Mesothelial cell of epicardium (in vitro differentiated cells): ENCODE measurements at places on chromosomes 4 and X. TPM values are rescaled to one million over a fixed set of nuclear protein-coding genes. Genes with fewer than 3 reads are reported as not detected.

DNA sequence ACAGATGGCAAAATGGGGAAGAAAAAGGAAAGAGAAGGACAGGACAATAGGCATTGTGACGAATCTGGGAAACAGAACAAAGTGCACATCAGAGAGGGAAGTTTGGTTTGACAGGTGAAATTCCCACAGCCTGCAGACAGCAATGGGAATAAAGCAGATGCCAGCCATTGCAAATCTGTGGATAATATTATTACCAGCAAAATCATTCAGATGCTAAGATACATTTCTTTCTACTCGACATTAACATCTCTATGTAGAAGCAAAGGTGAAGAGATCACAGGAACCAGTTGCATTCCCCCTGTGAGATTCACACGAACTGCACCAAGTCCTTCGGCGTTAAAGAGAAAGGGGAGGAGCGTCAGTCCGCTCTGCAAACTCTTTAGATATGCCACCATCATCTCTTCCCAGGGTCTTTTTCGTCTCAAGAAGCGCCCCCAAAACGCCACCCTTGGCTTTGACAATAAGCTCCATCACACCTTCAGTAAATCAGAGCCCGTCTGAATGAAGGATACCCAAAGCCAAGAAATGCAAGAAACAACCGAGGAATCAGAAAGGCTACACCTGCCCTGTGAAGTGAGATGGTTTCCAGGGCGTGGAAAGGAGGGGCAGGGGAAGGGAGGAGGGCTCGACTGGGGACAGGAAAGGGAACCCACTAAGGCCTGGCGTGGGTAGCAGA is 1.9 kb downstream of the NEUROG2 start:
- no peak for DNase-seq
- peak overlapping the region; percentile 76 for H3K4me3 ChIP-seq
- H3K4me1 ChIP-seq = peaks cover 42% of the 10 kb centered on the region

- H3K4me3 ChIP-seq = no peak overlapping the region
- H3K27ac ChIP-seq = no peak overlapping the region
- no peaks in the 10 kb centered on the region for H3K36me3 ChIP-seq
- no peaks in the 10 kb centered on the region for H3K27me3 ChIP-seq
Observed at GRCh38 chrX:110108381-110108821, 105.5 kb downstream of the TMEM164 start.

GRCh38 chrX:140432346-140433175 is 72.3 kb downstream of the SOX3 start:
- no peaks in the 10 kb centered on the region for H3K4me1 ChIP-seq
- H3K27ac ChIP-seq = no peak overlapping the region
- H3K36me3 ChIP-seq = no peaks in the 10 kb centered on the region
- H3K27me3 ChIP-seq = peaks cover 36% of the 10 kb centered on the region
- H3K4me3 ChIP-seq = no peak overlapping the region
- DNase-seq = no peak

DNA sequence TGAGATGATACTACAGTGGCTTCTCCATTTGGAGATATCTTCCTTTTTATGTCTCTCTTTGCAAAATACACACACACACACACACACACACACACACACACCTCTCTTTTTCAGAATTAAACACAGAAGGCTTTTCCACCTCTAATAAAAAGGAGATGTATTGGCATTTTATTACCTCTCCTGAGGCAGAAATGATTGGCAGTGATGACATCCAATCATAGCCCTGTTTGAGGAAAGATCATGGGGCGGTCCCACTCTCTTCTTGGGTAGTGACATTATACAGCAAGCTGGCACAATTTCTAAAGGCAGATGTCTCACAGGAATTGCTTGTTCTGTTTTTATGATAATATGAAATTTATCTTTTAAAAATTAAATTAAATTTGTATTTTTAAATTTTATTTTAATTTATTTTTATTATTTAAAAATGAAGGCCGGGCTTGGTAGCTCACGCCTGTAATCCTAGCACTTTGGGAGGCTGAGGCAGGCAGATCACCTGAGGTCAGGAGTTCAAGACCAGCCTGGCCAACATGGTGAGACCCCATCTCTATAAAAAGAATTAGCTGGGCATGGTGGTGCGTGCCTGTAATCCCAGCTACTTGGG is 15.6 kb downstream of the CHRNA9 start:
- no peak overlapping the region for H3K4me3 ChIP-seq
- no peaks in the 10 kb centered on the region for H3K27me3 ChIP-seq
- DNase-seq = no peak
- H3K36me3 ChIP-seq = no peaks in the 10 kb centered on the region
- H3K4me1 ChIP-seq = no peaks in the 10 kb centered on the region

DNA sequence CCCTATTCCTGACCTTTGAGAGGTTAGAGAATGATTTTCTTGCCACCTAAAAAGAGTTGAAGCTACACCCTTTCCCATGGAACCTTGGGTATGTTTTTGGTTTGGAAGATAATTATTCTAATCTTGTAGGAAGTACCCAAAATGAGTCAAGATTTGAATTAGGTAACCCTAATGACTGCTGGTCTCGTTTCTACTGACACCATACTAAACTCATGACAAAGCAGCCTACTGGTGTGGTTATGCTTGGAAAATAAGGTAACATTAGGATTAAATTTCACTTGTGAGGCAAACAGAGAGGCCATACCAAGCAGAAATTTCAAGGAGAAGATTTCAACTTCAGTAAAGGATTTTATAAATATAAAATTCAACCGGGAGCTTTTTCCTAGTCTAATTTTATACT is 107.9 kb downstream of the FBXW7 start:
- no peak overlapping the region for H3K4me3 ChIP-seq
- no peak for DNase-seq
- no peaks in the 10 kb centered on the region for H3K36me3 ChIP-seq

DNA sequence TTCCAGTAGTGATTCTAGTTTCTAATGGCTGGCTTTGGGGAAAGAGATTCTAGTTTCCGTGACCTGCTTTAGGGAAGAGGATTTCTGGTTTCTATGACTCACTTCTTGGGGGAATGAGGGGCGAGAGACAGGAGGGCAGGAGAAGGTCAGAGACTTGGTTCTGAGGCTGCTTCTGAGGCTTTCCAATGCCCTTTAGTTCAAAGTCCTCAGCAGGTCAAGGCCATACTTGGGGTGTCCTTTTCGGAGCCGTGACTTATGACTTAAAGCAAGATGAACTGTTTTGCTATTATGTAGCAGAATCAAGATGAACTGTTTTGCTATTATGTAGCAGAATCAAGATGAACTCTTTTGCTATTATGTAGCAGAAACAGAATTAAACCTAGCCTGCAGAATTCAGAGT is 52.2 kb upstream of the TLR3 start:
- H3K27me3 ChIP-seq = peaks cover 1% of the 10 kb centered on the region
- H3K36me3 ChIP-seq = no peaks in the 10 kb centered on the region
- DNase-seq = no peak
- peaks cover 17% of the 10 kb centered on the region for H3K4me1 ChIP-seq
- no peak overlapping the region for H3K27ac ChIP-seq

DNA sequence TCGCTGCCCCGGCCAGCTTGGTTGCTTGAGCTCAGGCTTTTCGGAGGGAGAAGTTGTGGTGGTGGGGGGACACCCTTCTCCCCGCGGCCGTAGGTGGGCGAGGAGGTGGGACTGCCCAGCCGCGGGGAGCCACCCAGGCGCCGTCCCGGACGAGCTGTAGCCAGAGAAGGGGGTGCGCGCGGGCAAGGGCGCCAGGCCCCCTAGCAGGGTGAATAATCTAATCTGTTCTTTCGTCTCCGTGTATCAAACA is 3.1 kb downstream of the MID1IP1 start:
- H3K4me1 ChIP-seq = peaks cover 28% of the 10 kb centered on the region
- peak overlapping the region; percentile 80 for H3K4me3 ChIP-seq
- H3K36me3 ChIP-seq = peaks cover 1% of the 10 kb centered on the region
- DNase-seq = no peak

- H3K27ac ChIP-seq = no peak overlapping the region
- peaks cover 2% of the 10 kb centered on the region for H3K27me3 ChIP-seq
- DNase-seq = no peak
- H3K36me3 ChIP-seq = no peaks in the 10 kb centered on the region
- no peak overlapping the region for H3K4me3 ChIP-seq
- no peaks in the 10 kb centered on the region for H3K4me1 ChIP-seq
Observed at GRCh38 chr4:183343730-183344129, 21.5 kb upstream of the CLDN24 start.

DNA sequence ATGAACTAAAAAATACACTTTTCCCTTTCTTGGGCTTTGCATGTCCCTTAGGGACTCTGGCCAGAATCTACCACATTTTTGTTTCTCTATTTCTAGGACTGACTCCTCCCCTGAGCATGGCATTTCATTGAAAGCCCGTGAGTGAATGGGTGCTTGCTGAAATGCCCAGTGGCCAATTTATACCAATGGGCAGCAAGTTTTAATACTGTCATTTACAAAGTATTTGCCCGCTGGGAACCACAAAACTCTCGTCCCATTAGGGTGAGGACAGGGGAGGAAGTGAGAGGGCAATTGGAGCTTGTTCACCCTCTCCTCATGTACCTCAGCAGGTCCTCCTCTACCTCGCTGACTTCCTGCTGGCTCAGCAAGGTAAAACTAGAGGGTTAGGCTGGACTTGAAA is 1.1 kb downstream of the SRPX2 start:
- H3K27ac ChIP-seq = peak overlapping the region; percentile 77
- peaks cover 67% of the 10 kb centered on the region for H3K4me1 ChIP-seq
- no peak for DNase-seq
- peak overlapping the region; percentile 51 for H3K4me3 ChIP-seq

Gene CXCL6
- total RNA-seq = 0.16 to 0.20 TPM (median 0.18 TPM) in 3 replicates

Gene TMSB15B
- total RNA-seq = 20.5 to 25.7 TPM (median 20.9 TPM) in 3 replicates

Gene REPS2
- total RNA-seq = 5.2 to 7.2 TPM (median 6.9 TPM) in 3 replicates
